ENCODE measurements at places on chromosomes 12 and 14.

- no peak for DNase-seq
Observed at GRCh38 chr12:27343255-27344000, 10.8 kb downstream of the BMAL2 start.

- DNase-seq: no peak
Observed at GRCh38 chr12:47748899-47749298, 9.8 kb downstream of the RAPGEF3 start.

DNA sequence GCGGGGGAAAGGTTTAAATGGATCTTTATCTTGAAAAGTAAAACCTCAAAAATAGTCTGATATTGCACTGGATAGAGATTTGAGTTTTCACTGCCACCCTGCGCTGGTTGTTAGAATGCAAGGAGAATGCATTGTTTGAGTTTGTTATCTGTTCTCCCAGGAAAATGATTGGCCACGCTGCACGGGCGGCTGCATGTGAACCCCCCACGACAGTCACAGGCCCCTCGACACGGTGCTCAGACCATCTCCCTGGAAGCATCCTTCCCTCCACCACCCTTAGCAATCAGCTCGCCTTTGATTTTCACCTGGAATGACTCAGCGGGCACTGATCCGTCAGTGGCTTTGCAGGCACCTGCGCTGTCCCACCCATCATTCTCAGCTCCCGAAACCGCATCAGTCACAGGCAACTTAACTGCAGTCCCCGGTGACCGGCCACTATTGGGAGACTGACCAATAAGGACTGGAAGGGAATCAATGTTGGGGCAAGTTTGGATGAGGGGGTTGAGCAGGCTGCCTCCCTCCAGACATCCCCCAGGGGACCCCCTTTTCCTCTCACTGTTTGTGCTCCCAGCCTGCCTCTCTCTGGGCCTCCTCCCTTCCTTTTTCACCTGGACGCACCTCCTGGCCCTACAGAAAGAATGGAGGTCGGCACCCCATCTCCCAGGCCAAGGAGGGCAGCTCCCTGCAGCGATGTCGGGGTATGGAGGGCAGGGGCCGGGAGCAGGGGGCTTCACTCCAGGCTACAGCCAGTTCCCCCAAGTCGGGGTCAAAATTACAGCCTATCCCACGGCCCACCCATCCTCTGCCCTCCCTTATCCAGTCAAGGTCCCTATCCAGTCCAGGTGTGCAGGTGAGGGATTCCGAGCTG, 28.5 kb upstream of the C14orf180 start:
- DNase-seq: no peak

DNA sequence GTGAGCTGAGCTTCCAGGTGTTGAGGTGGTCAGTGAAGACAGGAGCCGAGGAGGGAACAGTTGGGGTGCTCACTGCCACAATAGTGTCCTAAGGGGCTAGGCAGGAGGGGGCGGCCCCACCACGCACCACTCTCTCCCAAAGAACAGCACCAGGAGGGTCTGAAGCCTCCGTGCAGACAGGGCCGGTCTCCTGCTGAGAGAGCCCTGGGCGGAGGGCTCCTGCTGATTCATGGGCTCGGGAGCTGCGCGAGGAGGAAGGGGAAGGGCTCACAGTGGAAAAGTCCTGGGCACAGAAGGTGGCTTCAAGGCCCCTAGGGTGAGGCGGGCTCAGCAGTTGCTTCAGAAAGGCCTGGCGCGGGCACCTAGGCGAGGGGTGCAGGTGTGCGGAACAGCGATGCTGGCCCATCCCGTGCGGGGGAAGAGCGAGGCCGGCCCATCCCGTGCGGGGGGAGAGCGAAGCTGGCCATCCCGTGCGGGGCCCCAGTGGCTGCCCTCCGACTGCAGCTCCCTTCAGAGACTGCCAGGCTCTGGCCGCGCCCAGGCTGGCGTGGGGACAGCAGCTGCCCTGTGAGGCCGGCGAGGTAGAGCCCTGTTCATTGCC, 176.7 kb downstream of the ADGRD1 start:
- no peak for DNase-seq

GRCh38 chr14:64296561-64296960, 2.4 kb upstream of the ESR2 start:
- DNase-seq: no peak

DNA sequence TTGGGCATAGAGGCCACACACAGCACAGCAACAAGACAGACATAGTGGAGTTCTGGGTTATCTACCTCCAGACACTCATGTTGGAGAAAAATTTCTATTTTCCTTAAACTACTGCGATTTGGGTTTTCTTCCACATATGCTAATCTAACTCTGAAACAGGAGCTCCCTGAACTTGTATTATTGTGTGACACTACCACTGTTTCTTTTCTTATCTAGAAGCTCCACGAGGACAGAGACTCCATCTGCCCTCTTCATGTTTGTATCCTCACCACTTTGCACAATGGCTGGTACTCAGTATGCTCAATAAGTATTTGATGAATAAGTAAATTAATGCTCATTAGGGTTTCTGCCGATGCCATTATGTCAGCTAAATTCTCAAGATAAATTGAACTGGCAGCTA, 218.6 kb downstream of the PAX9 start:
- no peak for DNase-seq

- DNase-seq: peak; percentile 88
Observed at GRCh38 chr12:124466216-124467128, 100.9 kb downstream of the NCOR2 start.

DNA sequence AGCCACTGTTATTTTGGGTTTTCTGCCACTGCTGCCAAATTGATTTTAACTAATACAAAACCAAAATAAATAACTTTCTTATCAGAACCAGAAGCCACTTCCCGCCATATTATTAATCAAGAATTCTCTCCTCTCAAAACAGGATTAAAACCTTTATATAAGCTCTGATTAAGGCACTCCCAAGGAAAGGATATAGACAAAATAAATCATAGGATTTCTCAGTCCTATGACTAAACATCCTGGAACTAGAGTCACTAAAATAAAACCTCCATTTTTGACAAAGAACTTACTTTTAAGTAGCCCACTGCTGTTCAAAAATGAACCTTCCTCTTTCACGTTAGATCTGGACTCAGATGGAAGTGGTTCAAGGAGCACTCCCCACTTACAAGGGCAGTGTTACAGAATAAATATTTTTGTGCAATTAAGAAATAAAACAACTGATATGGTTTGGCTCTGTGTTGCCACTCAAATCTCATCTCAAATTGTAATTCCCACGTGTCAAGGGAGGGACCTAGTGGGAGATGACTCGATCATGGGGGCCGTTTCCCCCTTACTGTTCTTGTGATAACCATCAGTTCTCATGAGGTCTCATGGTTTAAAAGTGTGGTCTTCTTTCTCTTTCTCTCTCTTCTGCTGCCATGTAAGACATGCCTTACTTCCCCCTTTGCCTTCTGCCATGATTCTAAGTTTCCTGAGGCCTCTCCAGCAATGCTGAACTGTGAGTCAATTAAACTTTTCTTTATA, 26.4 kb downstream of the GXYLT1 start:
- no peak for DNase-seq

GRCh38 chr14:72610096-72610830, 283.6 kb downstream of the DPF3 start:
- DNase-seq: no peak

- DNase-seq: no peak
Observed at GRCh38 chr14:32908196-32909084, 30.2 kb upstream of the NPAS3 start.

GRCh38 chr12:32398816-32399369, 465 bp upstream of the FGD4 start:
- no peak for DNase-seq

GRCh38 chr12:57836442-57837375, 9.8 kb downstream of the CTDSP2 start:
- peak; percentile 63 for DNase-seq

DNA sequence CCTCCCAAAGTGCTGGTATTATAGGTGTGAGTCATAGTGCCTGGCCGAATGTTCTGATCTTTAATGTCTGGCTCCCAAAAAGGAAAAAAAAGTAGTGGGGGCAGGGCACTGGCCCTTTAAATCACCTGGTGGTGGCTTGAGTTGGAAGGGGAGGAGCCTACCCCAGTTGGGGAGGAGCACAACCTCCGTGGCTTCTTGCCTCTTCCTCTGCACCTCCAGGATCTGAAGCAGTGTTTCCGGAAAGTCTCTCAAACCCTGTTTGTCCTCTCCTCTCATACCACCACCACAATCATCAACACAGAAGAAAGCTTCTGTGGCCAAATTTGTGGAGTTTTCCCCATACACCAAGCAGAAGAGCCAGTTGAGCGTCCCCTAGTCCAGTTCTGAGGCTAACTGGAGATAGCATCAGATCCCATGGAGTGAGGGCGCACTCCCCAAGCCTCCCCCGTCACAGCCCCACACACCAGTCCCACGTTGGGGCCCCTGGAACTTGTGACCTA, 24.3 kb upstream of the RCOR1 start:
- no peak for DNase-seq

DNA sequence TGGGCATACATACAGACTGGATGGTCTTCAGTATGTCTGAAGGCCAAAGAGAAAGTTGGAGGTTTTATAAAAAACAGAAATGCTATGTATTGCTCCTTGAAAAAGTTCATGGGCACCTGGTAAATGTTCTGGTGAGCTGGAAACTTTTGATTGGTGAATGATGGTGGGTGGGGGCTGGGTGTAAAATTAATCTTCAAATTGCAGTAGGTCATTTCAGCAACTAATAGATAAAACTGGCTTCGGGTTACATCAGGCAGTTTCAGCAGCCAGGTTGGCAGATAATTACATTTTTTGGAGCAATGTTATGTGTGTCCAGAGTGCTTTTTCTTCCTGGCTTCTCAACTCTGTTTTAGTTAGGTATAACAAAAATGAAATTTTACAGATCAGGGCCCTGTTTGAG, 35.3 kb downstream of the SDR9C7 start:
- no peak for DNase-seq

DNA sequence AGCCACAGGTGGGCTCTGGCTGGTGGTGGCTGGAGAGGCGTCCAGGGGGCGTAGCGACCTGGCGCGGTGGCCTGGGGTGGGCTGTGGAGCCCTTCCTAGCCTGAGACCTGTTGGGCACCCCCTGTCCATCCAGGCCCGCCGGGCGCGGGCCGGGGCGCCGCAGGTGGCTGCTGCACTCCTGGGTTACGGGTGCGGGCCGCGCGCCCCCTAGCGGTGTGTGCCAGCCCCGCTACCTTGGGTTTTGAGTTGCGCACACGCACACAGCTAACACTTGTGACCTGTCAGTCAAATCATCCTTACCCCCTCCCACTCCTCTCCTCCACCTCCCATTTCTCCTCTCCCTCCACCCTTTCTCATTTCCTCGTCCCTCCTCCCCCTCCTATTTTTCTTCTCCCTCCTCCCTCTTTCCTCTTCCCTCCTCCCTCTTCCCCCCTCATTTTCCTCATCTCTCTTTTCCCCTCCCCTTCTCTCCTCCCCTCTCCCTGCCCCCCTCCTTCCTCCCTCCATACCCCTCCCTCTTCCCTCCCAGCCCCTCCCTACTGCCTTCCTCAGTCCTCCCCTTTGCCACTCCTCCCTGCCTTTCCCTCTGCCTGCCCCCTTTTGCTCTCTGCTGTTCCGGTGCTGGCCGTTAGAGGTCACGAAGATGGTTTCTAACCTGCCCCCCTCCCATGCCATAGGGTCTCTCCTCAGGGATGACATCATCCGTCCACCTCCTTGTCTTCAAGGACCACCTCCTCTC, 2.3 kb downstream of the MEG3 start:
- no peak for DNase-seq
